NCI-H526 treated with DMSO at 0.1 percent for 48 hours (cell line): ENCODE measurements at places on chromosomes 2 and 18.

- DNase-seq = peak; percentile 18
Observed at GRCh38 chr2:6917071-6917760, at the start of gene RNF144A. Gene RNF144A (plus strand): TSS chr2:6917412. CDS start chr2:6996927, 79,515 bp downstream.

GRCh38 chr2:48127612-48128191, 221.4 kb upstream of the FBXO11 start:
- no peak for DNase-seq

DNA sequence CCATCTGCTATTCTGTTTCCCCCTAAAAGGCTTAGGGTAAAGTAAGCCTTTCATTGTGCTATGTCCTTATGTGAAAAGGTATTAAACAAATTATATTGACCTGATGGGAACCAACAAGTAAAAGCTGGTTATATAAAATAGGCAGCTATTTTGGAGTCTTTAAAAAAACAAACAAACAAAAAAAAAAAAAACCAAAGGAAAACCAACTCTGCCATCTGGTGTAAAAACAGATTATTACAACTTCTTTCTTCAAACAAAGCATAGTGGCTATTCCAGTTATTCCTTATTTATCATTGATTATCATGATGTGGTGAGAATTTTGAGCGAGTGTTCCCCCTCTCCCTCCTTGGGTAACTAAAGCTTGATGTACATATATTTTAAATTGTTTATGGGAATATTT, 122.3 kb upstream of the FHL2 start:
- no peak for DNase-seq

DNA sequence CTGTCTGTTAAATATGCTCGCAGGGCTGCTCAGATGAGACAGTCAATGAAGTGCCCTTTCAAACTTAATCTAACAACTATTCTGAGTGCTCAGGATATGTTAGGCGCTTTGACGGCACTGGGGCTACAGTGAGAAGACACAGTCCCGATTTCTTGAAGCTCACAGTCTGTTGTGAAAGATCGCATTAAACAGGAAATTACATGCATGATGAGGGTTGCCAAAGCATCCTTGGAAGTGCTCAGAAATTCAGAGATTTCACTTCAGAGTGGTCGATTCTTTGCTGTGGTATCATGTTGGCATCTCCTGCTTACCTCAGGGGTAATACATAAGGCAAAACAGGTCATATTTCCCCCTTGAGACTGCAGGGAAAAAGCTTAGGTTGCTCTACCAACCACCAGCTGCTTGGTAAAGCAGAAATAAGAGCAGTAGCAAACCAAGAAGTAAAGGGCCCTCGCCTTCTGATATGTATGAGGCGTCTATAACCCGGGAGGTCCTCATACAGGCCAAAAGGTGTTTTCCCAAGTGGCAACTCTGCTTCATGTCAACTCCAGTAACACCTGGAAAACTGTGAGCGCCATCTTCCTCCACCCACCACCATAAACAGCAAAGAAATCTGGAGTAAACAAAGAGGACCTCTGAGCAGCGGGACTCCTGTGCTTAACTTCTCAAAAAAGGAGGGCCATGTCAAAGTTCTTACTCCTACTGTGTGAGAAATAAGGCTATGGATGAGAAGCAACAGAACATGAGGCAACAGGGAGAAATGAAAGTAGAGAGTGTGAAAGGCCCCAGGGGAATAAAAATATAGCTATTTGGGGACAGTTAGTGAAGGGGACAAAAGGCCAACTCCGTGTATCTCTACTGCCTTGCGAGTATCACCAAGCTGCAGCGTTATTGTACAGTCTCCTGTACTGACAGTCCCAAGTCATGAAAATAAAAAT, 79.3 kb downstream of the CLHC1 start:
- DNase-seq = no peak

GRCh38 chr2:220334871-220335590, 707.6 kb downstream of the SLC4A3 start:
- DNase-seq = no peak
